ENCODE measurements at places on chromosomes 2 and 18. TPM values are rescaled to one million over a fixed set of nuclear protein-coding genes. Genes with fewer than 3 reads are reported as not detected.

The CYP1B1 gene
- 56.0 TPM for total RNA-seq

The TEKT4 gene
- total RNA-seq: not detected

- DNase-seq: no peak
Observed at GRCh38 chr2:239690651-239691631, 290.1 kb upstream of the HDAC4 start.

DNA sequence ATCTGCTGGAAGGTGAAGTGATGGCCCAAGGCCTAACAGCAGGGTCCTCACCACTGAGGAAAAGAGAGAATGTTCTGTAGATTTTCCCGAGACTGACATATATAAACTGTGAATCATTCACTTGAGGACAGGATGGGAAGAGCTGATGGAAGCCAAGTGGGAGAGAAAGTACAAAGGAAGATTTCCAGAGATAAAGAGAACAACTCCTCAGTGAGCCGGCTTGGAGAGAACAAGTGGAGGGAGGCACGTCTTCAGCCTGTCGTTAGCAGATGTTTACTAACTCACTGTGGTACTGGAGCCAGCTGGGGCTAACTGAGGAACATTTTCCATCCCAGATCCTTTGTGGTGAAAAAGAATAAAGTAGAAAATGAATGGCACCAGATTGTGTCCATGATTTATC, 552.9 kb upstream of the TNP1 start:
- DNase-seq: peak; percentile 62

GRCh38 chr18:21184396-21184996, 57.5 kb upstream of the GREB1L start:
- DNase-seq: no peak

DNA sequence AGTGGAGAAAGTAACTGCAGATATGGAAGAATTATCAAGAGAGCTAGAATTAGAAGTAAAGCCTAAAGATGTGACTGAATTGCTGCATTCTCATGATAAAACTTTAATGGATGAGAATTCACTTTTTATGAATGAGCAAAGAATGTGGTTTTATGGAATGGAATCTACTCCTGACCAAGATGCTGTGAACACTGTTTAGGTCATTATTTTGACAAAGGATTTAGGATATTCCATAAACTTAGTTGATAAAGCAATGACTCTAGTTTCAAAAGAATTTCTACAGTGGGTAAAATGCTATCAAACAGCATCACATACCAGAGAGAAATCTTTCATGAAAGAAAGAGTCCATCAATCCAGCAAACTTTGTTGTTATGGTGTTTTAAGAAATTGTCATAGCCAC, 1317.7 kb upstream of the ACVR2A start:
- peak; percentile 28 for DNase-seq

- DNase-seq: peak; percentile 59
Observed at GRCh38 chr2:226423498-226423960, 376.1 kb downstream of the IRS1 start.

DNA sequence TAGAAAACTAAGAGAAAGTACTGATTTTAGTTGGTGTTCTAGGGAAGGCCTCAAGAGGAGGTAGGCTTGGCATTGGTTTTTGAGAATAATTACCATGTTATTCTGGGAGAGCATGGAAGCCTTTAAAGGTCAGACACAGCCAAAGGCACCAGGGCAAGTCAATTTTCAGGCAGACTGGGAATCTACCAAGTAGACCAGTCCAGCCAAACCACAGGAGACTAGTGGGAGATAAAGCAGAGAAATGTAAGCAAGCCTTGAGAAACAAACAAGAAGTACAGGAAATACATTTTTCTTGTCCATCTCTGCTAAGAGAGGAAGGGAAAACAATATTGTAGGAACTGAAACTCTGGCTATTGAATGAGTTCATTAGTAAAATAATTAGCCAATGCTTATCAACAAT, 5.5 kb upstream of the CCDC68 start:
- DNase-seq: no peak

Data from GM23248 (cell line).